ENCODE measurements at places on chromosomes 3 and 15. TPM values are rescaled to one million over a fixed set of nuclear protein-coding genes. Genes with fewer than 3 reads are reported as not detected.

Gene EFHB
- total RNA-seq, result 0.79 TPM

Gene PAQR5
- total RNA-seq, result 0.05 TPM

Gene RBMS3
- 1.5 TPM for total RNA-seq

- no peak overlapping the region for H3K27ac ChIP-seq
- DNase-seq, result no peak
- H3K36me3 ChIP-seq, result no peaks in the 10 kb centered on the region
- no peak overlapping the region for H3K4me3 ChIP-seq
- H3K4me1 ChIP-seq, result no peaks in the 10 kb centered on the region
- no peaks in the 10 kb centered on the region for H3K27me3 ChIP-seq
Observed at GRCh38 chr3:17260257-17260656, 375.5 kb downstream of the PLCL2 start.

GRCh38 chr3:61315871-61316270 lies 64.6 kb upstream of the FHIT start:
- DNase-seq, result peak; percentile 5
- no peak overlapping the region for H3K4me3 ChIP-seq
- H3K36me3 ChIP-seq, result no peaks in the 10 kb centered on the region
- no peak overlapping the region for H3K27ac ChIP-seq
- peaks cover 11% of the 10 kb centered on the region for H3K27me3 ChIP-seq

DNA sequence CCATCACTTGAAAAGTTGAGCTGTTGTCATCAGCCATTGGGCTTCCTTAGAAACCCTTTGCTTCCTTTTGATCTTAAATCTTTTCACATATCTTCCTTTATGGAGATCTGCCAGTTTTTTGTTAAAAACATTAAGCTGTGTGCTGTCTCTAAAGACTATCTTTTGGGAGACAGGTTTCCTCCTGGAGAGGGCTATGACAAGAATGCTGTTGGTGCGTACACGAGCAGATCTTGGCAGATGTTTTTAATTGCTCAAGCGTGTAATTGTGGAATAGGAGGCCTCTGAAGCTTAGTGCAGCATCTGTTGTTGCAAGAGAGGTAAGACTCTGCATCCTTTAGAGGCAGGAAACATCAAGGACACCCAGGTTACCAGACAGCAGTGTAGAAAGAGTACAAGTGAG lies 56.8 kb downstream of the PHLDB2 start:
- H3K27ac ChIP-seq, result no peak overlapping the region
- DNase-seq, result no peak
- H3K4me3 ChIP-seq, result no peak overlapping the region
- H3K36me3 ChIP-seq, result peaks cover 4% of the 10 kb centered on the region

DNA sequence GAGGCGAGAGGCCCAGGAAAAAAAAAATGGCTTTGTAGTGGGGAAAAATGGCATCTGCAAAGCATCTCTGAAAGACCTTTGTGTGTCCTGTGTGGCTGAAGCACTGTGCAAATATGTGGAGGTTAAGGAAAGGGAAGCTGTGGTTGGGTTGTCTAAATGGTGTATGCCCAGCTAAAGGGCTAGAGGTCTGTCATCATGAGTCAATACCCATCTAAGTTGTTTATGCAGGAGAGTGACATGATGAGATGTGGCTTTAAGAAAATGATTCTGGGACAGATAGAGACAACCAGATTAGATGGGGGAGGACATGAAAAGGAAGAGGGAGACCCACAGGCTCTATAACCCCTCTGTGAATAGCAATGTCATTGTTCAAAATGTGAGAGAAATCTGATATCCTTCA lies 280.7 kb downstream of the MFSD1 start:
- no peak overlapping the region for H3K4me3 ChIP-seq
- no peaks in the 10 kb centered on the region for H3K27me3 ChIP-seq
- no peak for DNase-seq
- H3K27ac ChIP-seq, result no peak overlapping the region
